ENCODE measurements at places on chromosomes 3 and 15. TPM values are rescaled to one million over a fixed set of nuclear protein-coding genes. Genes with fewer than 3 reads are reported as not detected.

PP2D1 gene
- total RNA-seq = not detected

SMCO1 gene
- 1.6 TPM for total RNA-seq

DNA sequence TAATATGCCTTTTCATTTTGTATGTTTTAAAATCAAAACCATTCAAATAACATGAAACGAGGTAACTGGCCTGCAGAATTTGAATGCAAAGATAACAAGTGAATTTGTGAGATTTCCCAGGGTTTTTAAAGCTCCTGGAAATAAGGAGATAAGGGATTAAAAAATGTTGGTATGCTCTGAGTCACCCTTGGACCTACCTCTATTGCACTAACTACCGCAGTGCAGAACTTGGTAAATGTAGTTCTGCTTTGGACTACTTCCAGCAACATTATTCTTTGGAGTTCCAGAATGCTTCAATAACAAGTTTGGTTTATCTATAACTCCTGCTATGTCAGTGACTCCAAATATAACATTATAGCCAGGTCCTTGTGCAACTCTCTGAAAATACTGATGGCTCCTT lies 201.7 kb downstream of the GAP43 start:
- no peak for DNase-seq

- DNase-seq = no peak
Observed at GRCh38 chr3:141391298-141391990, 23.1 kb downstream of the ZBTB38 start.

- peak; percentile 60 for DNase-seq
Observed at GRCh38 chr3:123328851-123329635, 119.8 kb downstream of the ADCY5 start.

DNA sequence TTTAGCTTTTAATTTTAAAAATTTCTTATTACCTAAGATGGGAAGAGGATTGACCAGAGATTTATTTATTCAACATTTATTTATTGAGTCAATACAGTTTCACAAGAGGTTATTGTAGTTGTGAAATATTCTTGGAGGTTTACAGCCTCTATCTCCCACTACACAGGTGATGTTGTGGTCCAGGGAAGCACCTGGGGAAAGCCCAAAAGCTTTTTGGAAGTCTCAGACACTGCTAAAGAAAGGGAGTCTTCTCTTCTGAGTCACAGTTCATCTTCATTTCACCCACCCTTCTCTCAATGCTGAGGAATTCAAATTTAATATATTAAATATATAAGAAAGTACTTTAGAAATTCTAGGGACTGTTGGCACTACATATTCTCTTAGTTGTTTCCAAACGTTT lies 41.8 kb downstream of the SERPINI1 start:
- DNase-seq = no peak

- no peak for DNase-seq
Observed at GRCh38 chr3:167361948-167362347, 18.1 kb downstream of the ZBBX start.

Data from muscle of leg (tissue), 16 donors.